ENCODE measurements at places on chromosomes 11 and 22.

DNA sequence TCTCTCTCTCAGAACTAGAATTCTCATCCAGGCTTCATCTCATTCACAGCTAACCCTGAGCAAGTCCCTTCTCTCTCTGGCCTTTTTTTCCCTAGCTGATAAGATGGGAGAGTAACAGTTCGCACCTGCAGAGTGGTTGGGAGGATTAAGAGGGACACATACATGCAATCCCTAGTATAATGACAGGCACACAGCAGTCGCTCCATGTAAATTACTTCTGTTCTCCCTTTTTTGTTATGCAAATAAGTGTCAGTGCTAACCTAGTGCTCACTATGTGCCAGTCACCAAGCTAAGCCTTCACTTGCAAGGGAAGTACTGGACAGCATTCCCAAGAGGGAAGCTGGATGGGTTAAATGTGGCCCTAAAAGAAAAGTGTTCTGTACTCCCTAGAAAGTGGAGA is 63.4 kb downstream of the TENM4 start:
- DNase-seq: no peak

GRCh38 chr22:23037429-23038333 is 32.6 kb upstream of the GNAZ start:
- DNase-seq: no peak

DNA sequence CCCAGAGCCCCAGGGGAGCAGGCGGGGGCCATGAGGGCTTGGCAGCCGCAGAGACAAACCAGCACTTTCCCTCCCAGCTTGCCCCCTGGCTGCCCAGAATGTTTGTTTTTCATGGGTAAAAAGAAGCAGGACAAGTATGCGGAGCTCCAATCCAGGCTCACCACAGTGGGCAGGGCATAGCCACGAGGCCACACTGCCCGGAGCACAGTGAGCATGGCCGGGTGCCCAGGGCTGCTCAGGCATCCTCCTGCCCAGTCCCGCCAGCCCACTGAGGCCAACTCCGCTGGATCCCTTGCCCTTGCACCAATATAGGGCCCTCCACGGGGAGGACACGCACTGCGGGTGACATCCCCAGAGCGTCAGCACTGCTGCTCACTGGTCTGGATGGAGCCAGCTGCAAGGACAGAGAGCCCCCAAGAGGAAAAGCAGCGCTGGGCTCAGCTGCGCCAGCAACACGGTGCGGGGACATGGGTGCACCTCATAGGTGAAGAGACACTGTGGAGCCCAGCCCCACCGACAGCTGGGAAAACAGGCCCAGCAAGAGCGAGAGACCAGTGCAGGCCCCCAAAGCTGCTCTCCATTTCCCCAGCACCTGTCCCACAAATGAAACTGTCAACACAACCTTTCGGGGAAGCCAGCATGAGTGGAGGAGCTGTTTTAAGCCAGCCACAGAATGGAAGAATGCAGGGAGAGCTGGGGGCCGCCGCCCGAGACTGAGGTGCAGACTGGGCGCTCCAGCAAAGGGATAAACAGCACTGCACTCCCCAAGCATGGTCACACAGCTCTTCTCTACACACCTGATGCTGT is 24.8 kb downstream of the ARVCF start:
- DNase-seq: no peak

GRCh38 chr11:60360621-60361020 is 17.7 kb upstream of the MS4A7 start:
- no peak for DNase-seq

DNA sequence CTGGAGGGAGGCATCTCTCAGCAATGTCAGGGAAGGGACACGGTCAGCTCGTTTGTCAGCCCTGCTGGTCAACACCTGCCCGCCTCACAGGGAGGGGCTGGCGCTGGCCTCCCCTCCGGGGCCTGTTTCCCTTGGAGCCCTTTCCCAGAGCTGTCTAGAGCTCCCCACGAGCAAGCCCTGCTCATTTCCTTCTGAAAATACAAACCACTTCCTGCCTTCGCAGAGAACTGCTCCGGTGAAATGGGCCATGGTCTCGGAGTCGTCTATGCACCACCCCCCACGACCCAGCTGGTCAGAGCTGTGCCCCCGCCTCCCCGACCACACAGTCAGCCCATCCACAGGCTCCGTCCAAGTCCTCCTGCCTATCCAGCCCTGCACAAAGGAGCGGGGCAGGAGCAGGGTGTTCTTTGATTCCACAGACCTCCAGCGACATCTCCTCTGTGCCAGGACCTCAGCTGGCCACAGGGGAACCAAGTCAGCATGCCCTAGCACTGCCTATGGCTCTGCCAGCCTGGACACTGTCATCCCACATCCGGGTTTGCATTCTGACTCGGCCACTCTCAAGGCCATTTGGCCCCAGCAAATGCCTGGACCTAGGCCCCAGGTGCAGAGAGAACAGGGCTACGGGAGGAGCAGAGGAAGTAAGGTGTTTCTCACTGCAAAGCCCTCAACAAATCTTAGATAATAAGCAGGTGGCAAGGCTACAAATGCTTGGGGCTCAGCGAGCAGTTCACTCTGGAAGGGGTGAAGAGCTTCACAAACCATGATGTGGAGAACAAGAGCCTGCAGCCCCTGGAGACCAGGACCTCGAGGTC is 82.1 kb upstream of the WNT11 start:
- DNase-seq: no peak

DNA sequence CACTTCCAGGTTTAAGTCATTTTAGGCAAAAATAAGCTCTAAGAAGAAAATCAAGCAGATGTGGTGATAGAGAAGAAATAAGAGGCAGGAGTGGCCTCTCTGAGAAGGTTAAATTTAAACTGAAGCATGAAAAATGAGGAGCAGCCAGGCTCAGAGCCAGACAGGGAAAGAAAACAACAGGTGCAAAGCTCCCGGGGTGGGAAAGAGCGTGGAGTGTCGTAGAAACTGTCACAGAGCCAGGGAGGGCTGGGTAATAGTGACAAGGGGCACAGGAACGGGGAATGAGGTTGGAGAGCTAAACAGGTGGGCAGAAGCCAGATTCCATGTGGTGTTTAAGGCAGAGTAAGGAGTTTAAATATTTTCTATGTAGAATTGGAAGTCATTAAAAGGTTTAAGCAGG is 132.1 kb upstream of the BLID start:
- DNase-seq: no peak

GRCh38 chr11:6962141-6962540 is 35.9 kb downstream of the ZNF215 start:
- DNase-seq: no peak

GRCh38 chr11:47541070-47541469 is 11.9 kb downstream of the CELF1 start:
- DNase-seq: no peak

GRCh38 chr11:9905960-9906791 is 242.3 kb downstream of the SWAP70 start:
- no peak for DNase-seq

GRCh38 chr11:104098555-104098954 is 62.1 kb downstream of the DDI1 start:
- DNase-seq: no peak

- no peak for DNase-seq
These were observed 89.7 kb upstream of the E2F8 start for GRCh38 chr11:19330416-19330815.

DNA sequence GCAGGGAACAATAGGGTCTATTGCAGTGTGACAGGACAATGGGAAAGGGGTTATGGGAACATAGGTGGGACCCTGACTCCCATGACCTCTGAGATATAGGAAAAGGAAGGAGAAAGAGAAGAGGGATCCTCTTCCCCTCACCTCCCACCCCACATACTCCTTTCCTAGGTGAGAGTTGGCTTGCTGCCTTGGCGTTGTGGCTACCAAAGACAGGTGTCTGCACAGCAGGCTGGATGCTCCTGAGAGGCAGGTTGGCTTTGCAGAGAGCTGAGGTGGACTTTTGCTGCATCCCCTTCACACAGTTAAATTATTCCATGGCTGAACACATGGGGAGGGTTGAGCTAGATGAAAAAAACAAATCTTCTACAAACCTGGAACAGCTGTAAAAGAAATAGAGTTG is 80.7 kb downstream of the SYT9 start:
- no peak for DNase-seq

DNA sequence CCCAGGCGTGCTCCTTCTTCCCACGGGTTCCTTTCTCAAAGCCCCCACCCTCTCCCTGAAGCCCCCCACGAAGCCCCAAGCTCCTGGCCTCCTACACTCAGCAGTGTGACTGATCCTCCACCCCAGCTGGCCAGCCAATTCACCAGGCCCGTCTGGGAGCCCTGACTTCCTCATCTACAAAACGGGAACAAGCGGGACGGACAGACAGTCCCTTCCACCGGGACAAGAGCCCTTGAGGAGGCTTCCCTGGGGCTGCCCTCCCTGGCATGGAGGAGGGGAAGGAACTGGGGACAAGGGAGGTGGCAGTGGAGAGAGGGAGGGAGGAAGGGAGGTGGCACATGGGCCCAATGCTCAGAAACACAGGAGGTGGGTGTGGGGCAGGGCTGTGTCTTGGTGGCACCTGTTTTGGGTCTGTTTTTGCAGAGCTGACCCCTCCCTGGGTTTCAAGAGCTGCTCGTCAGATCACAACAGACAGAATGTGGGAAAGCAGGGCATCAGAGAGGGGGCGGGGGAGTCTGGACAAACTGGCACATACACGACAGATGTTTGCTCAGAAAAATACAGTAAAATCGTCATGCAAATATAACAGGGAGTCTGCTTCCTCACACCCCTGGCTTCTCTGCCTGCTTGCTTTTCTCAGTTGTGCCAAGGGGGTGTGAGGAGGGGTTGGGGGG is 56.8 kb downstream of the ELFN2 start:
- DNase-seq: no peak

DNA sequence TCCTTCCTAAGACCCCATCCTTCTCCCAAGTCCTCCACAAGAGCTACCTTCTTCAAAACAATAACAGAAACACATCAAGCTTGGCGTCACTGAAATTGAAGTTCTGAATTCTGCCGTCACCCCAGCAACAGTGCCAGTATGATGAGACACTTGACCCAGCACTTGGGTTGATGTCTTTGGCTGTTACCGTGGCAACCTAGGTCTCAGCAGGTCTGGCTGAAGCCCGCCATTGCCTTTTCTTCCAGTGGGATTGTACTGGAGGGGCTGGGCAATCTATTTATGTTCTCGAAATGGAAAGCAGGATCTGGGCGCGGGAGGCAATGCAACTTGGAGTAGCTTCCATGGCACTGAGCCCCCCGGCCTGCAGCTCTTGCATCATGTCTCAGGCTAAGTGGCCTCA is 23.8 kb downstream of the NPTXR start:
- no peak for DNase-seq

GRCh38 chr22:41902932-41903421 is 11.9 kb downstream of the SHISA8 start:
- DNase-seq: no peak

DNA sequence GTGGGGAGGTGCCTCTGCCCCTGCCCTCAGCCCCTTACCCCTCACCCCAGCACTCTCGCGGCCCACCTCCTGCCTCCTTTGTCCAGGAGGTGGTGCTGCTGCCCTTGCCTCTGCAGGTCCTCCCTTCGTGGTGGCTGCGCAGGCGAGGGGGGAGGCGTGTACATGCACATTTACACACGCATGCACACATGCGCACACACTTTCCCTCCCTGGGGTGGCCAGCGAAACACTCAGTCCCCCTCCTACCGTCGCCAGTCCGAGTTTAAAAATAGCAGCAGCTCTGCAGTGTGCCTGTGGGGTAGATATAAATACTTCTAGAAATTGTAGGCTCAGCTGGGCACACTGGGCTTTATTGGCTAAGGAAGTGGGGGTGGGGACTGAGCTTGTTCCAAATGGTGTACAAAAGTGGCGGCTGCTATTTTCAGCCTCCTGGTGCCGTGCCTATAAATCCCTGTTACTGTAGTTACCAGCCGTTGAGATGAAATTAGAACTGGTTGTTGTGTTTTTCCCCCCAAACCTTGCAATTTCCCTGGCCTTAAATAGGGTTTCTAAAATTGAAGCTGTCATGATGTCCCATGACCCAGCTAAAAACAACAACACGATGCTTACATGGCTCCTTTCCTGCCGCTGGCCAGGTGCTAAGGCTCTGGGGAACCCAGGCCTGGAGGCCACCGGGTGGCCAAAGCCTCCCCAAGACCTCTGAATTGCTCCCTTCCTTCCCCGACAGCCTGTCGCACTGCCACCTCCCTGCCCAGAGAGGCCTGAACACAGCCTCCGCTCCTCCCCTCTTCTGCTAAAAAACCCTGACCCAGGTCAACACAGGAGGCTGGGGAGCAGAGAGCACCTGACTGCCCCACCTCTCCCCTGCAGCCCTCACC is 12.4 kb downstream of the PICK1 start:
- DNase-seq: no peak

- DNase-seq: no peak
These were observed 74.7 kb upstream of the RRM1 start for GRCh38 chr11:4019891-4020290.

- DNase-seq: peak; percentile 92
These were observed 14.4 kb upstream of the CDC42EP1 start for GRCh38 chr22:37545703-37546436.

GRCh38 chr11:77668760-77669159 is 31.2 kb upstream of the CLNS1A start:
- DNase-seq: no peak

- DNase-seq: no peak
These were observed 16.0 kb upstream of the PRG2 start for GRCh38 chr11:57406337-57406904.

- DNase-seq: no peak
These were observed 15.0 kb downstream of the USH1C start for GRCh38 chr11:17528906-17529843.

- no peak for DNase-seq
These were observed 14.1 kb upstream of the RAC2 start for GRCh38 chr22:37258005-37258752.

GRCh38 chr11:76691655-76692054 is 21.1 kb upstream of the LRRC32 start:
- DNase-seq: no peak

DNA sequence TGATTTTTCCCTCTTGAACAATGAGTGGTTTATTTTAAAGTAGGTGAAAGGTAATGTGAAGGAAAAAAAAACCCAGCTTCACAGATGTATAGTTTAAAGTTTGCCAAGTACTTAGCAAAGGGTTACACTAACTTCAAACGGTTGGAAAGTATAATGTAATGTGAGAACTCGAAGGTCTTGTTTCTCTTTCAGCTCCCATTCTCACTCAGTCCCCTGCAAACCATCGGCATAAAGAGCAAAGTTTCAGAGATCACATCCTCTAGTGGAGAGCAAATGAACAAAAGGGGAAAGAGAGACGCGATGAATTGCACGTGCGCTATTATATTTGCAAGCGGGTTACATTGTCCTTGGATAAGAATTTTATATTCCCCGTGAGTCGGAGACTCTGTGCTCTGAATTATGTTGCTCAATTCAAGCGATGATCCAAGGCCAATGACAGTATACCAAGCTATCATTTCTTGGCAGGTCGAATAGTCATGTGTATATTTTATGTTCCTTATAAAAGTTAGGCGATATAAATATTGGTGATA is 37.6 kb upstream of the BIRC3 start:
- no peak for DNase-seq

- peak; percentile 12 for DNase-seq
These were observed 1.8 kb downstream of the ALKBH8 start for GRCh38 chr11:107563702-107564101.

DNA sequence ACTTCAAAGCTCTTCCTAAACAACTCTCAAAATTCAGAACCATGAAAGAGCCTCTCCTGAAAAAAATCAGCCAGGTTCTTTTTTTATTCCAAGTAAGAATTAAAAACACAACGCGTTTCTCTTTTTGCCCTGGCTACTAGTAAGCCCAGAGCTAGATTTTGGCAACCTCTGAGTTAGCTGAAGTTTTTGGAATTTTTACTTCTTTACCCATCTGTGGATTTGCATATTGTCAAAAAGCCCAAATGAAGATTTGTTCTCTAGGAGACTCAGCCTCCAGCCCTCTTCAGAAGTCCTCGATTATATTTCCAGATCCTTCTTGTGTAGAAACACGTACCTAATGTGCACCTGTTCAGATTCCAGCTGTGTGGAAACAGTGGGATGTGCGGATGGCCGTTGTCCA is 517.9 kb downstream of the TBC1D22A start:
- no peak for DNase-seq

GRCh38 chr11:74085542-74085892 is 76.6 kb upstream of the UCP3 start:
- DNase-seq: no peak

All from right renal pelvis (tissue), 4 donors.